Activated gamma-delta T cell treated with Interleukin-2 at 50 U/mL for 16 hours (primary cell): ENCODE measurements at places on chromosomes 6 and 20.
A peak's percentile ranks its signal among the peaks of the same experiment; 100 is the strongest.

- DNase-seq, result no peak
Observed at GRCh38 chr6:142907544-142907943, 37.4 kb downstream of the HIVEP2 start.

DNA sequence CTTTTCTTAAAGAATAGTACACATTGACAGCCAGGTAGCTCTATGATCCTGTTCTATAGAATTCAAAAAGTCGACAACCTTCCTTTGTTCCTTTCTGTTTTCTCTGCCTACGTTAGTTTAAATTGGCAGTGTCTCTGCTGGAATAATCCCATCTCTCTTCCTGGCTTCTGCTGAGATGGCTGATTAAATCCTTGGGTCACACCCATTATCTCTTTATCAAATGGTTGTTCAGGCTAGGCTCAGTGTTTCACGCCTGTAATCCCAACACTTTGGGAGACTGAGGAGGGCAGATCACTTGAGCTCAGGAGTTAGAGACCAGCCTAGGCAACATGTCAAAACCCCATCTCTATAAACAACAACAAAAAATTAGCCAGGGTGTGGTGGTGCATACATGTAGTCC is 44.4 kb downstream of the HFE start:
- no peak for DNase-seq

GRCh38 chr20:60630609-60631008 is 621.5 kb upstream of the CDH4 start:
- no peak for DNase-seq

DNA sequence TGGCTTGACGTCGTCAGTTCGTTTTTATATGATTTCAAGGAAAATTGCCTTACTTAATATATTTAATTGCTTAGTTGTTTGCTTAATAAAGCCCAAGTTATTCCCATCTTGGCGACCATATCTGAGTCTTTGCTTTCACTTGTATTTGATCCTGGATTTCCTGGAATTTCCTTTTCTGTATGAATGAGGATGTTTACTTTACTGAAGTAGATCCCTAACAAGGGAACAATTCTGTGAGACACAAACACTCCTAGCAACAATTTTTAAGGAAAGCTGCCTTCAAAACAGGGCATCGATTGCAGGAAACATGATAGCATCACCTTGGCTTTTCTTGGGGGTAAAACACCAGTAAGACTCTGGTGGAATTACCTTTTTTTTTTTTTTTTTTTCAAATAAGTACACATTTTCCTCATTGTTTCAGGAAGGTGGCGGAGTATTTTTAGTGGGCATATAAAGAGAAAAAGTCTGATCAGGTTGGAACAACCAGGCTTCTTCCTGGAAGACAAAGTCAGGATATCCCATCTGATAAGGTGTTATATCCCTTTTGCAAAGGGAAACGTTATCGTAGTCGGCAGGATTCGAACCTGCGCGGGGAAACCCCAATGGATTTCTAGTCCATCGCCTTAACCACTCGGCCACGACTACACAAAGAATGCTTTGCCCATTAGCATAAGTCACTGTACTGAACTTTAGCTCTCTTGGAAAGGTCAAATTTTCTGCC is 68.5 kb upstream of the ZNF184 start:
- no peak for DNase-seq

- no peak for DNase-seq
Observed at GRCh38 chr6:126267626-126268025, 72.3 kb upstream of the CENPW start.

DNA sequence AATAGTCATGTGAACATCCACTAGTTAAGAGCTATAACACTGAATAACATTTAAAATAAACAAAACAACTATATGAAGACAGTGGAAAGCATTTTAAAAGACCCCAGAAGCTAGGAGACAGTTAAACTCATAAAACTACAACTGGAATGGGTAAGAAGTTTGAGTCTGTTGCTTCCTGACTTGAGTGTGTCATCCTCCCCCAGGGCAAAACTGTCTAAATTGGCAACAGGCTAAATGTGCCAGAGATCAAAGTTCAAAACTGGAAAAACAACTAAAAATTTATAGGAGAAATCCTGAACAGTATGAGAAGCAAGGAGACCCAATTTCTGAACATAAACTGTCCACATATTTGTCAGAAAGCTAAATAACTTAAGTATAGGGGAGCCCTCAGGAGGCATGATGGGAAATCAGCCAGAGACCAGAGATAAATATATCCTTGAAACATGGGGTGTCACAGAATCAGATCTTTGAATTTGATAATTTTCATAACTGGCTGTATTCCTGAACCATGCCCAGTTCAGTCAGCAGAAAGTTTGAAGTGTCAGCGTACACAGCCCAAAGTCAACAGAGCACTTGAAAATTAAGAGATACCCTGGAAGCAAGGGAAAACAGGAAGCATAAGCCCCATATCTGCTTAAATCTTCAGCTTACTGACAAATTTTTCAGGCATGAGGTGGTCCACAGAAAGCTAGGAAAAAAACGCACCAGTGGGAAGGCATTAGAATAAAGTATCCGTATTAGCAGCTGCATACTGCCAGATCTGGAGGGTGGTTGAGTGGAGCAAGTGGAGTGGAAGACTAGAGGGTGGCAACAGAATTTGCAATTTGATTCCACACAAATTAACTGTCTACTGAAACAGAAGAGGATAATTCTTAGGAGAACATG is 516.1 kb upstream of the MAN1A1 start:
- DNase-seq, result no peak

DNA sequence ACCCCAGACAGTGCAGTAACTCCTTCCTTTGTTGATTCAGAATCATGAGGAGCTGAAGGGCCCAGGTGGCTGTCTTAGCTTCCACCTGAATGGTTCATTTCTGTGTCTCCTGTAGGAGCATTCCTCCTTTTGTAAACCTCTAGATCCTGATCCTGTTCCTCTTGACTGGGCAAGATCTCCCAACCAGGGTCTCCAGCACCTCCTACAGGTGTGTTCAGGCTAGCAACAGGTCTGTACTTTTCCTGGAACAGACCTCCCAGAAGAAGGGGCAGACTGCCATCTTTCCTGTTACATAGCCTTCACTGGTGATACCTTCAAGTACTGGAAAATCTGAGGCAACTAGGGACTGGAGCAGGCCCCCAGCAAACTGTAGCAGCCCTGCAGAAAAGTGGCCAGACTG is 35.2 kb downstream of the HLA-B start:
- no peak for DNase-seq

GRCh38 chr20:36833275-36834020 is 42.5 kb upstream of the TLDC2 start:
- no peak for DNase-seq

- DNase-seq, result no peak
Observed at GRCh38 chr6:144219056-144219685, 66.0 kb upstream of the UTRN start.

- DNase-seq, result no peak
Observed at GRCh38 chr6:129500958-129501739, 208.8 kb downstream of the ARHGAP18 start.

GRCh38 chr6:12408752-12409151 is 118.6 kb downstream of the EDN1 start:
- DNase-seq, result no peak

DNA sequence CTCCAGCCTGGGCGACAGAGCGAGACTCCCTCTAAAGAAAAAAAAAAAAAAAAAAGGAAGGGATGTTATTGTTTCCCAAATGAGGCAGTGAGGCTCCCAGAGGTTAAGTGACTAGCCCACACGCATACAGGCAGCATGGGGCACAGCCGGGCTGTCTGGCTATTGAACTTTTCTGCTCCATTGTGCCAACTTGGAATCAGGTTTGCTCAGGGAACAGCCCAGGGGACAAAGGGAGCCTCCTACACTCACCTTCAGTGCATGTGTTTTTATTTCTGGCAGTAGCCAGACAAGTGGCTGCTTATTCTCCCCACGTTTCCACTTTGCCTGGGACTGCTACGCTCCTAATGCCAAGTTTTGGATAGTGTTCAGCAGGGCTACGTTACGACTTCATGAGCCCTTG is 10.7 kb downstream of the ETV7 start:
- no peak for DNase-seq

DNA sequence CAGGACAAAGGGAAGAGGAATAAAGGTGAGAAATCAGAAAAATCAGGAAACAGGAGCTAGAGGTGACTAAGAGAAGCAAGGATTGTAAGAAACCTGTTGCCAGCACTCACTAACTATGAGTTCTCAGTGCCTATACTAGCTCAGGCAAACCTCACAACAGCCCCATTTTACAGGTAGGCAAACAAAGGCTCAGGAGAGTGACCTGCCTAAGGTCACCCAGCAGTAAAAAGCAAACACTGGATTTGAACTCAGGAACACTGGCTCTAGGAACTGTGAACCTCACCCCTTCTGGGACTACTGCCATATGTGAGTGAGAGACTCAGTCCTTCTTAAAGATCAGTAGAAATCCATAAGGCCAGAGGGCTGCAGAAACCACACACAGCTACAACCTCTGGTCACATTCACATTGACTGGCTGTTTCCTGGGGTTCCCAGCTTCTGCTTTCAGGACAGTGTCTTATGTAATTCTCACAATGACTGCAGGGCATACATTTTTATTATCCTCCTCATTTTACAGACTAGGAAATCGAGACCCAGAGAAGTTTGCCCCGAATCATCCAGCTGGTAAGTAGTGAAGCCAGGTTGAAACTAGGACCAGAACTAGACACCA is 80.7 kb upstream of the MAFB start:
- DNase-seq, result no peak

DNA sequence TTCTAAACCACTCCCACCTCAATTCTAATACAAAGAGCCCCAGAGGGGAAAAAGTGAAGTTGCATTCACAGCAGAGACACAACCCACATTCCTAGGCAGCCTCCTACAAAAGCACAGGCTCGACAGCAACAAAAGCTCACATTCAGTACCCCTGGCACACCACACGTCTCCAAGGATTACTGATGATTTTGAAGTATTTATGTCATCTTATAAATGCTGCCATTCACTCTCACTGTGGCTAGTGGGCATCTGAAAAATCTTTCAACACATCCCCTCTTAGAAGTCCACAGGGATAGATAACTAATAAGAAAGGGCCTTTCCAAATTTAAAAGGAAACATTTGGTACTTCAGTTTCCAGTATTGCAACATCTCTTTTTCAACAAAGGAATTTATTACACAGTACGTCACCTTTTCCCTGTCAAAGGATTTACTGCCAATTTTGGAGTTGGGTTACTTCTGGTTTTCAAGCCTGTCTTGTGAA is 146.7 kb downstream of the TASP1 start:
- DNase-seq, result no peak

- DNase-seq, result no peak
Observed at GRCh38 chr6:100719883-100720682, 161.0 kb downstream of the ASCC3 start.

GRCh38 chr20:11153819-11154218 is 480.0 kb upstream of the JAG1 start:
- DNase-seq, result no peak

DNA sequence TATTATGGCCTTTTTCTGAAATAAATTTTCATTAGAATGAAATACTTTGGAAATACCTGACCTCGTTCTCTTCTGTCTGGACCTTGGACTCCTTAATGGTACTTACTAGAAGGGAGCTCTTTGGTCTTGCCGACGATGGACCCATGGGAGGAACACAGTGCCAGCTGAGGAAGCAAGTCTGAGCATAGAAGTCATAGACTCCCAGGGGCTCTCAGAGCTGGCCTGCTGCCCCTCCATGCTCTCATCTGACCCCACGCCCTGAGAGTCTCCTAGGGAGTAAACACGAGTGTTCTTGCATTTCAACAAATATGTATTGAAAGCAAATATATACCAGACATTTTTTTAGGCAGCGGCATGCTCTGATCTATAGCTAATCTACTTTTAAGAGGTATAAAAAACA is 87.8 kb downstream of the PLEKHG1 start:
- no peak for DNase-seq

DNA sequence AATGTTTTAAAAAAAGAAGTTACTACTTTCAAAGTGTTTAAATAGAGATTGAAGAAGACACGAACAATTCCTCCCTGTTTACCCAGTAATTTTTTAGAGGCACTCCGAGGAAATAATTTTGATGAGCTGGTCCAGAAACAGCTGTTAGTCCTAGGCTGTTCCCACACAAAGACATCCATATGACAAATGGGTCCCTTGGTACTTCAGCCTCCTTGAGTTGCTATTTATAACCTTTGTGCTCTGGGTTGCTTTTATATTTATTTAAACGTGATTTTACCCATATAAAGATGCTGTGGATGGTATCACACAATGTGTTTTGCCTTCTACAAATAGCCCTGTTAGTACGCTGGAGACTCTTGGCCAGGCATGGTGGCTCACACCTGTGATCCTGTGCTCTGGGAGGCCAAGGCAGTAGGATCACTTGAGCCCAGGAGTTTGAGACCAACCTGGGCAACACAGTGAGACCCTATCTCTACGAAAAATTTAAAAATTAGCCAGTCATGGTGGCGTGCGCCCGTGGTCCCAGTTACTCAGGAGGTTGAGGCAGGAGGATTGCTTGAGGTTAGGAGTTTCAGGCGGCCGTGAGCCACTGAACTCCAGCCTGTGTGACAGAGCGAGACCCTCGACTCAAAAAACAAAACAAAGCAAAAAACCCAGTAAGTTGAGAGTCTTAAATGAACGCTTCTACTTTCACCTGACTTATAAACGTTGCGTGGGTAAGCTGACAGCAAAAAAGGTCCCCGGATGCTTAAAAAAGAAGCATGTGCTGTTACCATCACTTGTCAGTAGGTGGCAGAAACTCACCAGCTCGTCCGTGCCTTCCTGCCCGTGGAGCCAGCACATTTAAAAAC is 56.9 kb upstream of the ARMH2 start:
- DNase-seq, result peak; percentile 65

GRCh38 chr6:25215881-25216280 is 63.3 kb upstream of the CARMIL1 start:
- no peak for DNase-seq

DNA sequence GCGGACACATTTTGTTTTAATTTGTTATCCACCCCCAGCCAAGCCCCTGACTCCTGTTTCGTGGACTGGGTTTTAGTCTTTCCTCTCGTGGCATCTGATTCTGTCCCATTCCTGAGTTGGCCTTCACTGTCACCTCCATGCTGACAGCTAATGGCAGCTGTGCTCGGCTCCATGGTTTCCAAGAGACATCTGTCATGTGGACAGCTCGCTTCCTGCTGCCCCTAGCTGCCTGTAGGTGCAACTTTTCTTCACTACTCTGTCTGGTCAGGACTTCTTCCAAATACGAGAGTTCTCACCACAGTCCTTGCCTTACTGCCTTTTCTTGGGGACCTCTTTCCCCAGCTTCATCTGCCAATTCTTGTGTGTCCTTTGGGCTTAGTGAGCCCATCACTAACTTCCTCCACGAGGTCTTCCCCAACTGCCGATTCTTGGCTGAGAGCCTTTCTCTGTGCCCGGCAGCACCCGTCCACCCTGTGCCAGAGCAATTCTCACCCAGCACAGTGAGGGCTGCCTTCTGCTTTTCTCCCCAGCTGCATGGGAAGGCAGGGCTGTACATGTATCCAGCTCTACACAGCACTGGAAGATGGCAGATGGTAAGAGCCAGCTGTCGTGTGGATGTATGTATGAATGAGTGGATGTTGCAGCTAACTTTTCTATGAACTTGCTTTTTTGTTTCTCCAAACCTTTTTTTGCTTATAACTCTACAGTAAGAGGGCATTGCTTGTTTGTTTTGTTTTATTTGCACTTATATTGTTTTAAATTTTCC is 140.4 kb downstream of the F13A1 start:
- DNase-seq, result no peak

GRCh38 chr20:49284818-49285217 is 7.0 kb upstream of the ZNFX1 start:
- DNase-seq, result no peak

GRCh38 chr20:41119614-41120561 is 17.5 kb upstream of the PLCG1 start:
- no peak for DNase-seq
